ENCODE measurements at places on chromosomes 4 and X.

DNA sequence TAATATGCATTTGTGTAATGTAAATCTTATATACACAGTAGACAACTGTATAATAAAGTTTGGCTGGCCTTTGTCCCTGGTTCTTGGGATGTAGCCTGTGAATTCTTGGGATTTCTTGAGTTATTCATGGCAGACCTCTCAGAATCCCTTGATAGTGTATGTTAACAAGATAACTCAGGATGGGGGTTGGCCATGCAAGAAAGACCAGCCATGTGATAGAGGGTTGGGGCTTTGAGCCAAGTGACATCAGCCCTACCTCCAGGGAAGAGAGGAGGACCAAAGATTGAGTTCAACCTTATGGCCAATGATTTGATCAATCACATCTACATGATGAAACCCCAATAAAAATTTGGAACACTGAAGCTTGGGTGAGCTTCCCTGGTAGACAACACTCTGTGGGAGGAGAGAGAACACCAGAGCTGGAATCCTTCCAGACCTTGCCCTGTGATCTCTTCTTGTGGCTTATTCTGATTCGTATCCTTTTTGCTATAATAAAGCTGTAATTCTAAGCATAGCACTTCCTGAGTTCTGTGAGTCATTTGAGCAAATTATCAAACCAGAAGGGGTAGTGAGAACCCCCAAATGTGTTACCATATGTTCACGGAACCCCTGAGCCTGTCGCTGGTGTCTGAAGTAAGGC is 11.3 kb downstream of the SLC2A9 start:
- no peak for DNase-seq

GRCh38 chr4:152590179-152591031 is 54.5 kb upstream of the FBXW7 start:
- DNase-seq, result no peak

- DNase-seq, result no peak
Observed at GRCh38 chrX:24610516-24610915, 36.6 kb downstream of the PCYT1B start.

DNA sequence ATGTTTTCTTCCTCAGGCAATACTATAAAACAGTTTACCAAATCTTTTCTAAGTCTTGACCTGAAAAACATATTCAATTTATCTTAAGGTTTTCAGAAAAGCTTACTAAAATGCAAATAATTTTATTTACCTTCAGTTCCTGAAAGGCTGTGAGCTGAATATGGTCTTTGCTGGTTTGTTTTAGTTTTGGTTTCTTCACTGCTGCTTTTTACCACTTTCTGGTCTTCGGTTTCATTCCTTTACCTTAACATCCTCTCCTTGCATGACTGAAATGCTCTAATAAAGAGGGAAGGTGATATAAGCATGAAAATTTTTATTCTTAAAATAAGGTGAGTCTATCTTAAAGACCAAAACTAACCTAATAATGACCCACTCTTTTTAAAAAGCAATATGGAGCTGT is 97.1 kb upstream of the NRK start:
- DNase-seq, result no peak

DNA sequence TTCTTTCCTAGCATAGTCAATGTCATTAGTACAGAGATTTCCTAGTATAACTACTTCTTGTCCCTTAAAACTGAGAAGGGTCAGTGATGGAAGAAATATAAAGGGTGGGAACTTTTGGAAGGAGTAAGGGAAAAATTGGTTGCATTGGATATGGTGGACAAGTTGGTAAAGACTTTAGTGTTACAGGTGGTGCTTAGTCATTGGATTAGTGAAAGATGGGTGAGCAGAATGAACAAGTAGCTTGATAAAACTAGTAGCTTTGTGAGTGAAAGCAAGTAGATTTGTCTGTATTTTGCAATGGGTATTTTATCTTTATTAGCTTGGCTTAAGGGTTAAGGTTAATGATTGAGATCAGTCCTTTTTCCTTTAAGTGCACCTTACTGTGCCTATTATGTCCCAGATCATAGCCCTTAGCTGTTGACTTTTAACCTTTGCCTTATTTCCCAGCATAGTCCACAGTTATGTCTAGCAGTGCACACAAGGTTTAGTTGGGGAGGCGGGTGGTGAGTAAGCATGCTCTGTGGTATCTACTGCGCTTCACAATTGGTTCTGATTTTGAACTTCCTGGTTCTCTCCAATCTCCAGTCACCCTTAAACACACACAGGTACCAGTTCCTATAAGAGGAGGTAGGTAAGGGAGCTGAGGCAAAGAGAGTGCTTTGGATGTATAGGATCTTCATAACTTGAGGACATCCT is 9.5 kb downstream of the WDR44 start:
- no peak for DNase-seq

- DNase-seq, result peak; percentile 67
Observed at GRCh38 chr4:2792711-2793585, at the start of gene SH3BP2. SH3BP2 (plus strand) TSS chr4:2793085; CDS start chr4:2820618, 27,533 bp downstream.

GRCh38 chrX:129934952-129935351 is 29.0 kb downstream of the UTP14A start:
- DNase-seq, result no peak

GRCh38 chr4:24574236-24574635 is 10.1 kb downstream of the DHX15 start:
- DNase-seq, result no peak

DNA sequence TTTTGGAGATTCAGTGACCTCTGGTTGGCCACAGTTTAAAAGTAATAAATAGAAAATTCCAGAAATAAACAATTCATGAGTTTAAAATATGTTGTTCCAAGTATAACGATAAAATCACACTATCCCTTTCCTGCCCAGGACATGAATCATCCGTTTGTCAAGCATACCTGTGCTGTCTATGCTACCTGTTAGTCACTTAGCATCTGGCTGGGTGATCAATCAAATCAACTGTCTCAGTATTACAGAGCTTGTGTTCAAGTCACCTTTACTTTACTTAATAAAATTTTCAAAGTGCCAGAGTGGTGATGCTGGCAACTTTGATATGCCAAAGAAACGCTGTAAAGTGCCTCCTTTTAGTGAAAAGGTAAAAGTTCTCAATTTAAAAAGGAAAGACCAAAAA is 979.5 kb upstream of the NDST4 start:
- DNase-seq, result no peak

DNA sequence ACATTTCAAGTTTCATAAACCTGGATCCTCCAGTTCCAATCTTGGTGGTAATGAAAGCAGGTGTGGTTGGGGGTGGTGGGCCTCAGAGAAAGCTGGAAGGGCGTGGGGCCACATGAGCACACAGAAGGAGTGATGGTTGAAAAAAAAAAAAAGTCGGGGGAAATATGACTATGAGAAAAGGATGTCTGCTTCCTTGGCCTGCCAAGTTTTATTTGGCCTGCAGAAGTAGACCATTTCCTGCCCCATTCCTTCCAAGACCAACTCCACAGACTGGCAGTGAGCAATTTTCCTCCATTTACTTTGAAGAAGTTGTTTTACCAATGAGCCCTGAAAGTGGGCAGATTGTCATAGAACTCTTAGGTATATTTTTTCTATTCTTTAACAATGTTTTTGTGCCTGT is 43.3 kb downstream of the LNX1 start:
- DNase-seq, result no peak

- DNase-seq, result no peak
Observed at GRCh38 chrX:129701624-129702069, 37.1 kb upstream of the XPNPEP2 start.

DNA sequence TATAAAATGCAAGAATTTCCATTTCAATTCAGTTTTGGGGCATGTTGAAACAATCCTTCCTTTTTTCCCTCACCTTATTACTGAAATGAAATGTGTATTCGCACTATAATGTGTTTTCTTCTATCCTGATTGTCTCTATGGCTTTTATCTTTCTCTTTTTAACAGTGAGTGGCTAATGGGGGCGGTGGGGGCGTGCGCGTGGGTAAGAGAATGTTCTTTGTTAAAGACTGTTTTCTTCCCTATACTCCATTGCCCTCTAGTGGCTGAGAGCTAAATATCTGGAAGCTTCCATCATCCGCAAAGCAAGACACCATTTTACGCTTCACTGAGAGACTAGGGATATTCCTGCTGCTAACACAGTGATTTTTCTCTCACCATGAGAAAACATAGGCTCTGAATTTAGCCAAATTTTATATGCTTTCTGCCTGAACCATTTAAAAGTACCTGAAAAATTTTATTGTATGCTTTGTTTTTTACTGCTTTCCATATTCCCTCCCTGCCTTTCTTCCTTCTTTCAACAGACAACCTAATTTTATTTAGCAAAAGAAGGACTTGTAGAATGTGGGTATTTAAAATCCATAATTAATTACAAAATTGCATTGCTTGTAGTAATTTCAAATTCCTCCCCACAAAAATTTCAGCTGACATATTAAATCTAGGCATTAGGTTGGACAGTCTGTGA is 194.0 kb downstream of the GASK1B start:
- no peak for DNase-seq

GRCh38 chr4:105458001-105458400 is 15.9 kb downstream of the PPA2 start:
- no peak for DNase-seq

DNA sequence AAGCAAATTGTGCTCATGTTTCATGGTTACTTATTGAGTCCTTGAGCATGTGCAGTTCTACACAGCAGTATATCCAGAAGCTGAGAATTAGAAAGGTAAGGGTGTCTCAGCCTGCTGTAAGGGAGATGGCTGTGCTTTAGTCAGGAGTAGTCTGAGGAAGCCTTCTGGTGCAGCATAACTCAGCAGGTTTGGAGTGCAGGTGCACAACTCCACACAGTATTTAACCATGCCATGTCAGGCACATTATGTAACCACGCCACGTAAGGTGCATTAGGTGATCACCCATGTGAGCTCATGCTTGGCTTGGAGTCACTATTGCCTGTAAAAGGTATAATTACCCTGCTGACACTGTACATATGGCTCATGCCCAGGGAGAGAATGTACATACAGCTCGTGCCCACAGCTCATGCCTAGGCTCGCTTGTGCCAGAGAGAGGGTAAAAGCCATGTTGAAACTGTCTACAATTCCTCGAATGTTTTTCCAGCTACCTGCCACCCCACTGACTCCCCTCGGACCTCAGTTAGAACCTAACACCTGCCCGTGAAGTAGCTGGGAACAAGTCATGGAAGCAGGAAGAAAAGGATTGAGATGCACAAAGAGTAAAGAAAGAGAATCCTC is 37.8 kb downstream of the UCHL1 start:
- no peak for DNase-seq

- no peak for DNase-seq
Observed at GRCh38 chrX:153878969-153879653, 6.9 kb downstream of the L1CAM start.

GRCh38 chrX:31590581-31591114 is 518.8 kb upstream of the FTHL17 start:
- DNase-seq, result no peak

DNA sequence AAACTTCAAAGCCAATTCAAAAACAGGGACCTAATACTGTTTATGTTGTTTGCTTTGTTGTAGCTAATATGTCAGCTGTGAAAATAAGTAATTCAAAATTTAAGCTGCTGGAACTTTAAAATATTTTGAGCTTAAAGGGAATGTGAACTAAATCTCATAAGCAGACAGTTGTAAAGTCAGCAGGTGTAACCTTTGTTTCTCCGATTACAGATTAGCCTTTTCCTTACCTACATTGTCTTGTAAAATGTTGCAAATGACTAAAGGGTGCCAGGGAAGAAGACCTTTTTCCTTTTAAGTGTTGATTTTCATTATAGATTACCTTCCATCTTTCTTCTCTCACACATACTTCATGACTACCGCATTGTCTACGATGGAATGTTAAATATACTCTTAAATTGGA is 405.1 kb downstream of the KCNIP4 start:
- DNase-seq, result no peak

DNA sequence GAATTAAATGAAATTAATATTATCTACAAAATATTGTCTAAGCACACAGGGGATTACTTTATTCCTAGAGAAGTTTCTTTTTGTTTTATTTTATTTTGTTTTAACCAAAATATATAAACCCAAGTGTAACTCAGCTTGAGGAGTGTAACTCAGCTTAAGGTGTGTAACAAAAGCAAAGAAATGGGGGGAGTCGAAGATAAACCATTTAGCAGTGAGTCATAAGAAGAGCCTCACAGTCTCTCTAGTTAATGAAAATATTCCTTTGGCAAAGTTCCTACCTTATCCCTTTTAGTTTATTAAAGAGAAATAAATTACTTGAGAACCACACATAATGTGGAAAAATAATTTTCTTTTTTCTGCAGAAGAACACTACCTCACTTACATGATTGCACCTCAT is 261.8 kb downstream of the KCTD8 start:
- DNase-seq, result no peak

- DNase-seq, result no peak
Observed at GRCh38 chrX:18995221-18995620, 11.3 kb upstream of the PHKA2 start.

GRCh38 chr4:156298230-156298629 is 344.6 kb upstream of the CTSO start:
- no peak for DNase-seq

DNA sequence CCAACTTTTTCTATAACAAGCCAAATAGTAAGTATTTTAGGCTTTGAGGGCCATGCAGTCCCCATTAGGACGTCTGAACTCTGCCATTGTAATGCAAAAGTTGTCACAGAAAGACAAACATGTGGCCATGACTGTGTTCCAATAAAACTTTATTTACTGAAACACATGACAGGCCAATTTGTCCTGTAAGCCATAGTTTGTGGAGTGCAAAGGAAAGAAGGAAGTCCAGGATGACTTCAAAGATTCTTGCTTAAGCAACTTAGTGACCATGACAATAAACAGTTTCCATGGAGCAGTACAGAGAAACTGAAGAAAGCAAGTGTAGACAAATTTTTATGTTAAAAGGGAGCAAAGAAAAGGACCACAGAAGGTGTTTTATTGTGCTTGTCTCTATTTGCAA is 35.0 kb upstream of the MYOZ2 start:
- DNase-seq, result no peak

DNA sequence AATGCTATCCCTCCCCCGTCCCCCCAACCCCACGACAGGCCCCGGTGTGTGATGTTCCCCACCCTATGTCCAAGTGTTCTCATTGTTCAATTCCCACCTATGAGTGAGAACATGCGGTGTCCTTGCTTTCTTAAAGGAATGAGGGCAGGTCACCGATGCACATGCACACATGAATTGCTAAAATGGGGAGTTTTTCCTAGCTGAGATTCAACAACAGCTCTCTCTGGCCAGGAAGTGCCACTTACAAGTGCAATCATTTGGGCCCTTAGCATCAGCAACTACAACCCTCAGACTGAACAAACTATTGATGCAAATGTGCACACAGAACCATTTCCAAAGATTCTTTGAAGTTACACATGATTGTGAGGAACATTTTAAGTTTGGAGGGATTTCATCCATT is 95.7 kb upstream of the IQCM start:
- no peak for DNase-seq

DNA sequence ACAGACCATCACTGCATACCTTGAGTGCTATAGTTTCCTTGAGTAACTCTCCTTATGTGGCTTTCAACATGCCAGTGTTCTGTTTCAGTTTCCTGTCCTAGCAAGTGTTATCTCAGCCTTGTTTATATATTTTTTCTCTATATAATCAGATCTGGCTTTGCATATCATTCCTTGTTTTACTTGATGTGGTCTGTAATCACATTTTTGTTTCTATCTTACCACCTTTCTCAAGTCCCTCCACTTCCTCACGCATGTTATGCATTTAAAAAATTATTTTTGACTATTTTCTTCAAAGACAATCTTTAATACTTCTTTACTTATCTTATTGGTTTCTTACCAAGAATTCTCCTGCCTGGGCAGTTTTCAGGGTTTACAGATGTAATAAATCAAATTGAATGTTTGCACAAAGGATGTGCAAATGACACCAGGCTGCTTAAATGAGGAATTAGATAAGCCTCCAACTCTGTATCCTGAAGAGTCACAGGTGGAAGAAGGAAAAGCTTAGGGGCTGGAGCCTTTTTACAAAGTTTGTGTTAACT is 351.2 kb downstream of the BMPR1B start:
- no peak for DNase-seq
